ENCODE measurements at places on chromosomes 7 and 10.

DNA sequence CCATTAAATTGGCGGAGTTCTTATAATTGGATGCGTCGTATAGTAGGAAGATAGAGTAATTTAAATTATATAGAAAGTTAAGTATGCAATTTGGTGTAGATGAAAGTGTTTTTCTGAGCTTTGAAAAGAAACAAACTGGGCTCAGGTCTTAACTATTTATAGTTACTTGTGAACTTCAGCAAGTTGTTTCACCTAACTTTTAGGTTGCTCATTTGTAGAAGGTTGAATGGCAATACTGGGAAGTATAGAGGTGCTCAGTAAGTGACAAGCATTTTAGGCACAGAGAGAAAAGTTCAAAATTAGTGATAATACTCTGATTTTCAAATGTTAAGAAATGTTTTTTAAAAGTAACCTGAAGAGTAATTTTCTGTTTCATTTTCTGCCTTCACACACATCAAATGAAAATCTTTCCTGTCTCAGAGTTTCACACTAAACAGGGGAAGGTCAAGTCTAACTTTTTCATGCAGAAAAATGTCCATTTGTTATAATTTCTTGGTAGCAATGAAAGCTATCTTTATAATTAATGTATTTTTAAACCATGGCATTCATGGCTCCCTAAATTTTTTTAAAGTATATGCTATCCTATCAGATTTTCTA lies 146.5 kb downstream of the PHF14 start:
- no peak for DNase-seq

DNA sequence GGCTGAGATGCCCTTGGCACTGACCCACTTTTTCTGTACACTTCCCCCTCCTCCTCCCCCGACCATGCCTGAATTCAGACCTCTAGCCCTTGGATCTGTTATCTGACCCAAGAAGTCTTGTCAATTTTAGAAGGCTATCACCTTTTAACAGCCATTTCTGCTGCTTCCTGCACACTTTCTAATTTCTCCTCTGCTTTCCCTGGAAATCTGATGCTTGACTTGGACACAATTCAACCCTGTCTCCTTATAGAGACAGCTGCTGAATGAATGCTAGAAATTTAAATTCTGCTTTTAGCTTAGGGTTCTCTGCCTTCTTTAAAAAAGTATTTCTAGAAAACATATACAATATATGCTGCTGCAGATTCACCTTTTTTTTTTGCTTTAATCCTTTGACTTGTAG lies 417.9 kb upstream of the KLF6 start:
- DNase-seq = no peak

- no peak for DNase-seq
Measured at GRCh38 chr7:29815181-29816105, 9.1 kb downstream of the WIPF3 start.

DNA sequence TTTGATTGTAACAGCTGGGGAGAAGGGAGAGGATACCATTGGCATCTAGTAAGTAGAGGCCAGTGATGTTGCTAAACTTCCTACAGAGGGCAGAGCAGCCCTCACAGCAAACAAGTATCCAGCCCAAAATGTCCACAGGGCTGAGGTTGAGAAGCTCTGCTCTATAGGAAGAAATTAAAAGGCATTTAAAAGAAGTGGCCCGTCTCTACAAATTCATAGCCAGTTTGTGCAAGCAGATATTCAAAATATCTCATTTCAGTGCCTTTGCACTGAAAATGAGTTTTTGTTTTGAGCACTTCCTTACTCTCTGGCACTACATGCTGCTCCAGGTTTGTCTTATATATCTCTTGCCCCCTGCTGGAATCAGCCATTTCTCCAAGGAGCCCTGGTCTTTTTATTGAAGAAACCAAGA lies 330.0 kb downstream of the BBS9 start:
- DNase-seq = no peak

DNA sequence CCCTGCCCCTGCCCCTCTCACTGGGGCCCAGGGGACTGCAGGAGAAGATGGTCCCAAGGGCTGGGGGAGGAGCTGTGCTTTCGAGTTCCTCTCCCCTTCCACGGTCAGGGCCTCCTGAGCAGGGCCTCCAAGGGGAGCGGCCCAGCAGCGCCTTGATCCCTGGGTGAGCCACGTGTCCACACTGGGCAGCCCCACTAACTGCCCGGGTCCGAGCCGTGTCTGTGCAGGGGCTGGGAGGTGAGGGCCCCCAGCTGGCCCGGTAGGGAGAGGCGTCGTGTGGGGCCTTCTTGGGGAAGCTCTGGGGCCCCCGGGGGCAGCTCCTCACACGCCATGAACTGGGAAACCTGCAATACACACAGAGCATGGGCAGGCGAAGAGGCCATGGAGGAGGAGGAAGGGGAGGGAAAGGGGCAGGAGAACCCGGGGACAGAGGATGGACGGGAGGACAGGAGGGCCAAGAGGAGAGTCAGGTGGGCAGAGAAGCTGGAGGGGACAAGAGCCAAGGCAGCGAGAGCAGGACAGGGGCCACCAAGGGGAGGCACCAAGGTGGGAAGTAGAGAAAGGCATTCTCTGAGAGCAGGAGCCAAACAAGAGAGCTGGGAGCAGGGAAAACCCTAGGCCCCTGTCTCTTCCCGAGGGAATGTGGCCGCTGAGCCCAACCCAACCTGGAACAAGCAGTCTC lies 32.8 kb downstream of the KCNH2 start:
- no peak for DNase-seq

GRCh38 chr7:72408966-72409637 lies 3.0 kb downstream of the CALN1 start:
- DNase-seq = no peak

DNA sequence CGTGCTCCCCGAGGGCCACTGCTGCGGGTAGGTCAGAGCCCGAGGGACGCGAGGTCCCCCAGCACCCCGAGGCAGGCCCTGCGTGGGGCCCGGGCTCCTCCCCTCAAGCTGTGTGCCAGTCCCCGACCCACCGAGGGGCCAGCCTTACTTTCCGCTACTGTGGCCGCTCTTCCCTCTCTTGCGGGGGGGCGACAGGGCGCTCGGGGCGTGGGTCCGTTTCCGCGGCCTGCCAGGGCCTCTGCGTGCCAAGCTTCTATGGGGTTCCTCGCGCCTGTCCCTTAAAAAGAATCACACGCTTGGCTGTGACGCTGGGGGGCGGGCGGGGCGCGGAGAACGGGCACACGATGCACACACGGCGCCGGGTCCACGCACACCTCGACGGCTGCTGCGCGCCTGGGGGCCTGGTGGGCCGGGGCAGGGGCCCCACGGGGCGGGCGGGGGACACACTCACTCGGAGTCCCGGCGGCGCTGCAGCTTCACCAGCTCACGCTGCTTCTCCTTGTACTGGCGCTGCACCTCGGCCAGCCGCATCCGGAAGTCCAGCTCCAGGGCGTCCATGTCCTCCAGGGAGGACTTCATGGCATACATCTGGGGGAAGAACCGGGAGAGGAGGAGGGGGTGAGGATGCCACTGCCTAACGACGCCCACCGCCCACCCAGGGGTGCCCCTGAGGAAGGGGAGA lies 62.0 kb downstream of the TNRC18 start:
- DNase-seq = no peak

DNA sequence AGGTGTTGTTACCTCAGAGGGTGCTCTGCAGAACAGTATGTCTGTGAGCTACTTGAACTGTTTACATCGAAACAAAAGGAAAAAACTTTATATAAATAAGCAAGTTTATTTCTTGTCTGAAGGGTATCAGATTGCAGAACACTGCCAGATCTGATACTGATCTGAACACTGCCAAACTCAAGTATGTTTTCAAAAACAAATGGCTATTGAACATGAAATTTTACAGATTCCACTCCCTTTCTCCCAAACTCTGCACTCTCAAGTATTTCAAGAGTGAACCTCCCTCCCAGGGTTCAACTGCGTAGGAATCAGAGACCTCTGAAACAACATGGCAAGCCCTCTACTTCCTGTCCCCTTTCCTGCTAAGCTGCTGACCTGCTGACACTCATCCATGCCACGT lies 216.6 kb downstream of the ZNF33B start:
- no peak for DNase-seq

DNA sequence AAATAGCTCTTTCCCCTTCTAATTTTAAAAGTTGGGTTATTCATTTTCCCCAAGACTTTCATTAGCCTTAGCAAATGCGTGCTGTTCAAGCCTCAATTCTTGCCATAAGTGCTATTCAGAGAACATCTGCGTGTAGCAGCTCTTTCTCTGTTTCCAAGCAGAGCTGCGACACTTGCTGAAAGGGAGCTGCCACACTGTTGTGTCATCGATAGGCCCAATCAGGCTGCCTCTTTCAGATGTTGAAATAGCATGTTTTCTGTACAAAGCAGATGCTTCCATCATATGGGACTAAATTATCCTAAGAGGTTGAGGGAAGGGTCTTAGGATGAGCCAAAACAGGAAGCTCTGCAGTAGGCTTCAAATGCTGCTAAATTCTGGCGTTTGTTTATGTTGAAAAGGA lies 220.9 kb upstream of the CDC14C start:
- DNase-seq = no peak

DNA sequence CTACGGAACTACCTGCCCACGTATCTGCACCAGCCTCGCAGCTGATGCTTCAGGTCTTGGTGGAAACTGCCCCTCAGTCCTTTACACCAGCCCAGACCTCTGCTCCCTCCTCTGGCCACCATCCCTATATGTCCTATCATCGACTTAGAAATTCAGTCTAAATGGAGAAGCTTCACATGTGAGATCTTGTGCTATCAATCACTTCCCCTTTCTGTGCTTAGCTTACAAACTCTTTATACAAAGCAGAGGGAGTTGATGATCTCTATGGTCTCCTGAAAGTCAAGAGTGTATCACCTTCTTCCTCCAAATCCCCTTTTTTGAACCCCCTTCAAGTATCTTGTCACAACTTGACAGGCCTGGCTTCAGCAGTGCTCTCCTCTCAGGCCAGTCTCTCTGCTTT lies 30.7 kb downstream of the ZNF777 start:
- DNase-seq = no peak

- no peak for DNase-seq
Measured at GRCh38 chr10:50809596-50809995, 69.9 kb downstream of the ASAH2B start.

DNA sequence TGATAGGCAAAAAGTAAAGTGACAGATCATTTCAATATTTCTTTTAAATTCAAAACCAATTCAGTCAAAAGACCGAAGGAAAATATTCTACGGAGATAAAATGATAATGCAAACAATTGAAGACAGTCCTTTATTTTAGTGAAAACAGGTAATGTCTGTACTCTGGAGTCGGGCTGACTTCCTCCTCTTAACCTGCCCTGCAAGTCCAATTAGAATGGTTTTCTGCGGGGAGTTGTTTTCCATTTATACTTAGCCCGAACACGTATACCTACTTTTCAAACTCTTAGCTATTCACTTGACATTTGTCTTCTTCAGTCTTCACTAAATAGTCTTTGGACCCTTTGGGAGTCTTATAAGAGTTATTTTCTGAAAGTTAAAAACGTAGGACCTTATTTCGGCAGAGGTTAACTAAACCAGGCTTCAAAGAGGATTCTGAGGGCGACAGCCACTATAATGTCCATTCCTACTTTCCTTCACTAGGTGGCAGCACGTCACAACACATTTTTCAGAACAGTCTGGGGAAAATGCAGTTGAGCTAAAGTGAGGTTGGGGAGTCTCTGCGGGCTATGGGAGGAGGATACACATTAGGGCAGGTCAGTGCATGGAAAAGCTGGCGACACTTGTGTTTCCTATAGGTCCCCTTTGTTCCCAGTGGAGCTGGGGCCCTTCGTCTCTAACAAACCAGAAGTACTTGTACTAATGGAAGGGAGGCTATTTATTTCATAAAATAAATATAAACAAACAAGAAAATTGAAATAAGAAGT lies 472.0 kb downstream of the KCNMA1 start:
- peak; percentile 1 for DNase-seq

DNA sequence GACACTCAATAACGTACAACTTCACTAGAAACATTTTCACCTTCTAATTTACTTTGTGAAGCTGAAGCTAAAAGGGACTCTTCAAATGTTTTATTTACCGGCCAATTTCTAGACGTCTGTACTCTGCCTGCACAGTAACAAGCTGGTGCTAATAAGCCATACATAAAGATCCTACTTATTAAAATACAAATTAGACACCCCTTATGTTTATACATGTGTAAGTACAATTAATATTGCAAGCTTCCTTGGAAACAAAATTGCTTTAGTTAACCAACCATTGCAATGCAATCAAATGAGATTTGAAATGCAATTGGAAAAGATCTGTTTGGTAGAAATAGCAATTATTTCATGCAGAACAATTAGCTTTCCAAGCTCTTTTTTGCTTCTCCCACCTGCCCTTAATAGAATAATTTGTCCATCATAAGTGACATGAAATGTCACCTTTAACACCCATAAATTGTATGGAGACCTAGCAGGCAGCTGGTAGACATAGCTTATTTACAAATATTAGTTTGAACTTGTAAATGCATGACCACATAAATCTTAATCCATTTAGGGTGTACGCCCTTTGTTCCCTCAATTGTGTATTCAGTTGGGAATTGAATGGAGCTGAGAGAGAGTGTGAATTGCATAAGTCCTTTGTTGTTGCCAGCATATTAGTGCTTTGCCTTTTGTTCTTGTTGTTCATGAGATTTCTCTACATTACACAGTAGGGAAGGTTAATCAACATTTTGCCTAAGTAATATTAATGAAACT lies 277.1 kb downstream of the CACNA2D1 start:
- DNase-seq = no peak

DNA sequence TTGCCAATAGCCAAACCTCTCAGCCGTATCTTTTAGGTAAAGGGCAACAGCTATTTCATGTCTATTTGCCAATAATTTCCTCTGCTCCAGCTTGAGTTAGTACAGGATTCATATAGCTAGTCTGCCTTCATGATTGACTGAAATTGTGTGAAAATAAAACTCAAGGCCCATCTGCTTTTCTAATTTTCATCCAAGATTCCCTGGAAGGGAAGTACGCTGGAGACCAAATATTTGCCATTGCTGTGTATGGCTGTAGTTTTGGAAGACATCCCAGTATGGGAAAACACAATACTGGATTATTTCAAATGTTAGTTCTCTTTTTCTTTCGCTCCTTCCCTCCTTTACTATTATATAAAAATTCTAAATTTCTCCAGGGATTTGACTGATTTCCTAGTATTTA lies 652.4 kb downstream of the CNTNAP2 start:
- DNase-seq = no peak

- no peak for DNase-seq
Measured at GRCh38 chr7:71236230-71237105, 104.5 kb downstream of the GALNT17 start.

- DNase-seq = no peak
Measured at GRCh38 chr10:132270721-132271457, 36.9 kb downstream of the STK32C start.

GRCh38 chr10:33428682-33429081 lies 94.2 kb upstream of the NRP1 start:
- no peak for DNase-seq

- no peak for DNase-seq
Measured at GRCh38 chr10:29105516-29106215, 183.2 kb upstream of the LYZL1 start.

DNA sequence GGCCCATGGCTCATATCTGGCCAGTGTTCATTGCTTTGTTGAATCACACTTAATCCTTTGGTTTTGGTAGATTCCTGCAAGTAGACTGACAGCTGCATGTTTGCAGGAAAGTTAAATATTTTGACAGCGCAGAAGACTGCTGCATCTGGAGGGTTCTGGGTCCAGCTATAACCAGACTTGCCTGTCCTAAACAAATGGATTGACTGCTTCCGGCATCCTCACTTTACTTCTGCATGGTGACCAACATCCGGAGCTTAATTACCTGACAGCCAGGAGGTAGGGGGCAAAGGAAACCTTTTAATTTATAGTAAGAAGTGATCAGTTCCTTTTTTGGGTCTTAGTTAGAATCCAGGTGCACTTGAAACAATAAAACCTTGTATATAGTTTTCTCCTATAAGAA lies 263.3 kb downstream of the SNX10 start:
- no peak for DNase-seq

- DNase-seq = no peak
Measured at GRCh38 chr7:137717811-137718271, 128.9 kb downstream of the DGKI start.

- no peak for DNase-seq
Measured at GRCh38 chr7:155961241-155962190, 149.3 kb upstream of the SHH start.

Measured in activated T-cell treated with anti-CD3 and anti-CD28 coated beads for 4 hours (primary cell).